M059J (cell line): ENCODE measurements at places on chromosomes 16 and 17. TPM values are rescaled to one million over a fixed set of nuclear protein-coding genes. Genes with fewer than 3 reads are reported as not detected.

EPOP gene
- 1.8 and 4.7 TPM in 2 replicates for total RNA-seq

FBXO31 gene
- total RNA-seq: 9.7 and 14.4 TPM in 2 replicates

KRT27 gene
- total RNA-seq: not detected in 2 replicates

KRTAP3-1 gene
- 0.64 and 0.71 TPM in 2 replicates for total RNA-seq

DOC2A gene
- 0.52 and 0.62 TPM in 2 replicates for total RNA-seq

MAPK7 gene
- total RNA-seq: 13.8 and 25.3 TPM in 2 replicates

GLIS2 gene
- total RNA-seq: 0.22 and 1.1 TPM in 2 replicates

CLCN7 gene
- 44.0 and 84.0 TPM in 2 replicates for total RNA-seq
